G401 (cell line): ENCODE measurements at places on chromosomes 13 and 19. TPM values are rescaled to one million over a fixed set of nuclear protein-coding genes. Genes with fewer than 3 reads are reported as not detected.

DNA sequence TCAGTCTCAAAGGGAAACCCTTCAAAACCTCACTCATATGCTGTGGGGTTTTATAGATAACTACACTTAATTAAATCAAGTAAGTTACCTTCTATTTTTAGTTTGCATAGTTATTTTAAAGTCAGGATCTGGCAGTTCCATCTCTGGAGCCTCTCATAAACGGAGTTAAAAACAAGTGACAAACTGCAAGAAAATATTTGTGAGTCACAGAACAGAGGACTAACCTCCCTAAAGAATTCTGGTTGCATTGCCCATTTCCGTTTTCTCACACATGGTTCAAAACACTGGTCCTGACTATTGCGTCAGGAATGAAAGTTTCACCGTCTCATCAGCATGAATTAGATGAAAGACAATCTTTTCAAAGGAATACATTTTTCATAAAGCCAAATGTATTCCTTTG lies 10.6 kb downstream of the RXFP2 start:
- DNase-seq = no peak

Gene ZNF180
- 8.0 and 15.0 TPM in 2 replicates for total RNA-seq

- no peak for DNase-seq
These were observed 112.5 kb downstream of the KLF5 start for GRCh38 chr13:73171271-73171682.

GRCh38 chr19:11116507-11116906 lies 27.2 kb downstream of the LDLR start:
- no peak for DNase-seq

Gene GRK1
- total RNA-seq = 0.07 TPM in 1 of 2 replicates, not detected in the other

DNA sequence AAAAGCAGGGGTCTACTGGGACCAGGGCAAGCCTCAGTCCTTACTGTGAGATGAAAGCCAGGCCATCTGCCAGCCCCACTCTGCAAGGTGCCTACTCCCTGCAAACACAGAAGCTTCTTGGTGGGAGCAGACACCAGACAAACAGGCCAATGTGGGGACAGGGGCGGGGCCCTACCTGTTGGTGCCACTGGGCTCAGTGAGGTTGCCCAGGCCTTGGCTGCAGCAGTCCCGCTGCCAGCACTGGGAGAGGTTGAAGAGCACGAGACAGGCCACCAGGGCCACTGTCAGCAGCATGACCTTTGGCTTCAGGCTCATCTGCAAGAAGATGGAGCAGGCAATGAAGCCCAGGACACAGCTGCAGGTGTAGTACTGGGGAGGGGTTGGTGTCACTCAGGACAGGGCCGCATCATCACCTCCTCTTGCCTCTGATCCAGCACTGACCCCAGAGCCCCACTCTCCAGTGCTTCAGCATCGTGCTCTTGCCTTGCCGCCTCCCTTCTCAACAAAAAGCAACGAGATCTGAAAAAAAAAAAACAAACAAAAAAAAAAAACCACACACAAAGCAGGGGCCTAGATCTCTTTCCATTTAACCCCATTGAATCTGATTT lies 72.6 kb downstream of the NBEA start:
- DNase-seq = peak; percentile 36
